Effector memory CD4-positive, alpha-beta T cell (primary cell): ENCODE measurements at places on chromosomes 1 and 21.
A peak's percentile ranks its signal among the peaks of the same experiment; 100 is the strongest.

- DNase-seq = peak; percentile 27
Measured at GRCh38 chr1:226110249-226111097, 48.0 kb downstream of the H3-3A start.

DNA sequence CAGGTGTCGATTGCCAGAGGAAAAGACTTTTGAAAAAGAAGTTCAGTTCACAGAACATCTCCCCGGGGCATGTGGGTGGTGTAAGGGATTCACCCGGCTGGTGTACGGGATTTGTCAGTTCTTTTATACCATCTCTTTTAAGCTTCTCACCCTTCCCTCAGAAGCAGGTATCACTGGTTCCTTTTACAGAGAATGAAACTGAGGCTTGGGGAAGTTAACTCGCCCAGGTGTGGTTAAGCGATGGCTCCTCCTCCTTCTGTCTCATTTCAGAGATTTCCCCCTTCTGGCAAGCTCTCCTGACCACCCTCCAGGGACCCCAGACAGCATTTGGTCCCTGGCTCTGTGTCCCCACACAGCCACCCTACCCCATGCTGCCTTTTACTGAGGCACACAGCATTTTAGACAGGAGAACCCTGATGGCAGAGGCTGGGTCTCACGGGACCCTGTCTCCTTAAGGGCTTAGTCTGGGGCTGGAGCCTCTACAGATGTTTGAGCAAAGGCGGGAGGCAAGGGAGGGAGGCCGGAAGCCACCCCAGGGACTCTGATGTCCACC lies 2.8 kb upstream of the ECE1 start:
- peak; percentile 31 for DNase-seq

GRCh38 chr1:16254263-16254928 lies 17.4 kb upstream of the CPLANE2 start:
- DNase-seq = no peak

GRCh38 chr1:27133991-27134390 lies 20.9 kb downstream of the SLC9A1 start:
- DNase-seq = no peak

DNA sequence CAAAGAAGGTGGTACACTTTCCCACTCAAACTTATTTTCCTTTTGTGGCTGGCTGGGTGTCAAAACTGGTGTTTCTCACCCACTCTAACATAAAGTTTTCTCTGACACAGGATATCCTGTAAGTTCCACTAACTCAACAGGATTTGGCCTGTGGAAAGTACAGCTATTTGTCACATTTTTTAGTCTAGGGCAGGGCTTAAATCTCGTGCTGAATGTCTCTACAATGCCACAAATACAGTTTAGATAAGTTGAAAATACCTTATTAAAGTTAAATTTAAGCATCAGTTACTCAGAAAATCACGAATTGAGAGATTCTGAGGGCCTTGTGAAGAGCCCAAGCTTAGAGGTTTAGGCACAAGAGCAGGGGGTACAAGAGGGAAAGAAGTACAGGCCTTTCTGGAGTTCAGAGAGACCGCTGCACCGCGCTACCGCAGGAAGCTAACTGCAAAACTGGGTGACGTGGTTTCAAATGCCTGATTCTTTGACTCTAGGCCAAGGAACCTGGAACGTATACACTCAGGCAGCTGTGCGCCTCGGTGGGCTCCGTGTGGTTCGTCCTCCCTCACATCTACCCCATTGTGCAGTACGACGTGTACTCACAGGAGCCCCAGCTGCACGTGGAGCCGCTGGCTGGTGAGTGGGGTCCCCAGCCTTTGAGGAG lies 23.4 kb upstream of the PWP2 start:
- DNase-seq = peak; percentile 42

- no peak for DNase-seq
Measured at GRCh38 chr1:87053446-87053845, 139.0 kb downstream of the HS2ST1 start.

GRCh38 chr1:158105352-158106095 lies 75.2 kb upstream of the CD1D start:
- DNase-seq = no peak

- no peak for DNase-seq
Measured at GRCh38 chr1:60342569-60342968, 269.0 kb upstream of the C1orf87 start.

DNA sequence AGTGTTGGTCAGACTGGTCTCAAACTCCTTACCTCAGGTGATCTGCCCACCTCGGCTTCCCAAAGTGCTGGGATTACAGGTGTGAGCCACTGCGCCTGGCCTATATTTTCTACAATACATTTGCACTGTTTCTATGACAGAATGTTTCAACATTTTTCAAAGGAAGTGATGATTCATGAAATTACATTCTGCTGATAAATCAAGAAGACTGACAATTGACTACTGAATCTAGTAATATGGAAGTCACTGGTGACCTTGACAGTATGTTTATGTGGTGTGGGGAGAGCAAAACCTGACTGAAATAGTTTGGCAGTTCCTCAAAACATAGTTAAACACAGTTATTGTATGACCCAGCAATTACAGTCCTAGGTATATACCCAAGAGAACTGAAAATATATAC lies 18.1 kb downstream of the LRIF1 start:
- DNase-seq = no peak

GRCh38 chr1:63678200-63678599 lies 85.0 kb downstream of the PGM1 start:
- no peak for DNase-seq

DNA sequence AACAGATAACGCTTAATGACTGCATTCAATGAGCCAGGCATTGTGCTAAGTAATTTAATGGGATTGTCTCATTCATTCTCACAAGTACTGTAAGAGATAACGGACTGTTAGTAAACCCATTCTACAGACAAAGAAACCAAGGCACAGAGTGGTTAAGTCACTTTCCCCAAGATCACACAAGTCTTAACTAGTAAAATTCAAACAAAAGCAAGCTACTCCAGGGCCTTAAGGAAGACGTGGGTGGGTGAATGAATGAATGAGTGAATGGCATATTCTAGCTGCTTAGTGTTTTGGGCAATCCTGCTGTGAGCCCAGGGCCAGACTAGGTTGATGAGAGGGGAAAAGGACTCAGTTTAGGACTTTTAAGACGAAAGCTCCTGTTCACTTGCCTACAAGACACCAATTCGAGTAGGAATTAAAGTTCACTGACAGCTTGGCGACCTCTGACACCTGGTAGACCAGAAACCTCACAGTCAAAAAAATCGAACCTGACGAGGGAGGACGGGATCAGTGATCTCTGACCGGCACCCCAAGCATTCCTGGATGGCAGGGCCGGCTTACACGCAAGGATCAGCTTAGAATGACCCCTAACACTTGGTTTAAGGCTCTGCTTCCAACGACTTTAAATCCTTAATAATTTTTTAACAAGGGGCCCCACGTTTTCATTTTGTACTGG lies 557 bp downstream of the EMC1 start:
- DNase-seq = no peak

- DNase-seq = no peak
Measured at GRCh38 chr1:67170751-67171573, 4.7 kb downstream of the IL23R start.

DNA sequence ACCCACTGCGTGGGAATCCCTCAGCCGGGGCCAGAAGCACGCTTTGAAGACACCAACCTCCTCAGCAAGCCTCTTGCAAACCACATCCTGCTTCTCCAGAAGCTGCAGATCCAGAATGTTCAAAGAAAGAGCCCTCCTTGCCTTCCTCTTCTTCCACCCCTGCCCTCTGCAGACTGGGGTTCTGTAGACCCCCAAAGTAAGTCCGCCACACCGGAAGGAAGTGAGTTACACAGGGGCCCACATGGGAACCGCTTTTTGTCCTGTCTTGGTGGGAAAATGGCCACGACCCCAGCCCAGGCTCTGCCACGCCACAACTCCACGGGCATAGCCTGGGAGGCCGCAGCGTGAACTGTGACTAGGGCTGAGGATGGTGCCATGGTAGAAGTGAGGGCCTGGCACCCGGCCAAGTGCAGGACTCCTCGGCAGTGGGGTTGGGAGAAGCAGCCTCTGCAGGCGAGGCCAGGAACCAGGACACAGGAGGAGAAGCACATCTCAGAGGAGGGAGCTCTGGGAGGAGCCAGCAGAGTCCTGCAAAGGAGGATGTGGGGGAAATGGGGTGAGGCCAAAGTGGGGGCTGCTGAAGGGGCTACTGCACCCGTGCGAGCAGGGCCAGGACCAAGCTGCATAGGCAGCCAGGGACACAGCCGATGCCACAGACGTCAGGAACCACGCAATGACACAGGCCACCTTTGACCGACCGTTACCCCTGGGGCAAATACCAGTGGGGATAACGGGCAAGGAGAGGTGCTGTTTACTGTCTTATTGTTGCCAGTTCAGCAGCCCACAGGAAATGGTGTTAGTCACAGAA lies 30.9 kb downstream of the PDE9A start:
- peak; percentile 25 for DNase-seq

- no peak for DNase-seq
Measured at GRCh38 chr1:202871367-202871766, 17.6 kb downstream of the RABIF start.

DNA sequence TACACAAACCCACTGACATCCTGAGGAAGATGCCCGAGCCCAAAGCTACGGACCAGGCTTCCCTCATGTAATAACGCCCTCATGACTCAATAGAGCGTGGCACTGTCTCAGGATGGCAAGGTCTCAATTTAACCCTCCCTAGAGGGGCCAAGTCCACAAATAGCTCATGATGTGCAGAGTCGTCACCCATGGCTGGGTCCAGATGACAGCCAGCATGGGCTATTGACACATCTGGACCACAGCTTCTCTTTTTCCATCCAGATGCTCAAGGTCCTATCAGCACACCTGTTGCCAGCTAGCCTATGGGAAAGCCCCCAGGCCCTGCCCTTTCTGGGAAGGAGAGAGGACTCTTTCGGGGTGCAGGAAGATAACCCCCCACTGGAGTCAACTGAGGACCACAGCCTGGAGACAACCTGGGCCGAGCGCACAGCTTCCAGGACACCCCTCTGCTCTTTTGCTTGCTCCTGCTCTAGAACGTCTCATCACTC lies 2.8 kb downstream of the LAPTM5 start:
- peak; percentile 25 for DNase-seq

GRCh38 chr21:41197582-41197981 lies 29.6 kb downstream of the BACE2 start:
- no peak for DNase-seq

DNA sequence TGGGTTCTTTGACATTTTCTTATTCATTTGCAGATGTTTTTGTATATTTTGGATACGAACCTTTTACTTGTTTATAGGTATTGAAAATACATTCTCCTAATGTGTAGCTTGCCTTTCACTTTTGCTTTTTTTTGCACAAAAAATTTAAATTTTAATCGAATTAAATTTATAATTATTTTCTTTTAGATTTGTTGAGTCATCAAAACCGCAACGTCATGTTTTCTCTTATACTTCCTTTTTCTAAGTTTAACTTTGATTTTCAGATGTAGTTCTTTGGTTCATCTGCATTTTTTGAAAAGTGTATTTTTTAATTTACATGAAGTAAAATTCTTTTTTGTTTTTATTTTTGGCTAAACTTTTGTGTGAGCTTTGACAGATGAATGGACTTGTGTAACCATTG lies 243.7 kb upstream of the DPYD start:
- DNase-seq = no peak

DNA sequence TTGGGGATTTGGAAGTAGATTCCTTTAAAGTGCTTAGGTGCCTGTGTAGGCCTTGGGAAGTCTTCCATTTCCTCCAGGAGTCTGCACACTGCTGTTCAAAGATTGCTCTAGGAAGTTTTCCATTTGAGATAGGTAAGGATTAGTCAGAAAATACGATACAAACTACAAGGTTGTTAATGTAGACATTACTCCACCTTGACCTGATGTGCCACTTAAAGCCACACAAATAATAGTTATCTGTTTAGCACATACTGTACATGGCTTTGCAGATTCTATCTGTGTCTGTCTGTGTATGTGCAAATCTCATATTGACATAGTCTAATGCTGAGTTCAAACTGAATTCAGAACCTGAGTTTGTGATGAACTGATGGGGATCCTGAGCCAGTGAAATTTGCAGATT lies 118.4 kb downstream of the RHOU start:
- DNase-seq = no peak

DNA sequence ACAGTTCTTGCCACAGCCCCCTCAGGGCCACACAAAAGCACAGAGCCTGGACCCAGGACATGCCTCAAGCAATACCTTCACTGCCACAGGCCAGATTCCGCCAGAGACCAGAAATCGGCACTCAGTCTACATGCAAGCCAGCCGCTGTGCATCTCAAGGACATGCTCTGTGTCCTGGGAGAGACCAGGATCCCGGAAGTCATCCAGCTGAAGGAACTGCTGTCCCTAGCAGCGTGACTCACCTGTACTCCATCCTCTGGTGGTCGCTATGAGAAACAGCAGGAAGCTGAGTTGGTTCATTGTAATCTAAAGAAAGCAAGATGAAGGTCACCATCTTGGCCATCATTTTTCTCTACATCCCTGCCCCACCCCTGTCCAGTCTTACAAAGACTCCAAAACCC lies 401 bp downstream of the ITLN1 start:
- no peak for DNase-seq

DNA sequence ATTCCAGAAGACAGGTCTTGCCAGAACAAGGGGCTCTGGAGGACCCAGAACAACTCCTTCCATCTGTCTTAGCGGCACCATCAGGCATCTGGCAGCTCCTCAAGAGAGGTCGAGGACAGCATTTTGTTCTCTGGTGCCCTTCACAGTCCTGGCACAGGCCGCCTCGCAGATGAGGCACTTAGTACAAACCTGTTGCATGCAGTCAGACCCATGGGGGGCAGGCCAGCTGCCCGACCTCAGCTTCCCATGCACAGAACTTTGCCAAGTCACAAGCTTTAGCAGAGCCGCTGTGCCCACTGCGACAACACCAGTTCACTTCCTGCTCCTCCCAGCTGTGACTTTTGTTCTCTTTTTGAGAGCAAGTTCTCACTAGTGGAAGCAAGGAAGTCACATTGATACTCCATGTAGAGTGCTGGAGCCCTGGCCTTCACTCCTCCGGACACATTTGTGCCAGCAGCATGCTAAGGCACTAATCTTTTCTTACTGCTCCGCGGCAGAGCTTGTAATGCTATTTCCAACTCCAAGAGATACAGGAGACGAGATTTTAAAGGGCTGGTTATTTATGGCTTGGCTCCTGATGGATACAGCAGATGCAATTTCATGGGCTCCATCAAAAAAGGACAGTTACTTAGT lies 44.6 kb downstream of the HMGB4 start:
- DNase-seq = no peak

GRCh38 chr1:185564816-185565215 lies 169.4 kb upstream of the HMCN1 start:
- no peak for DNase-seq

DNA sequence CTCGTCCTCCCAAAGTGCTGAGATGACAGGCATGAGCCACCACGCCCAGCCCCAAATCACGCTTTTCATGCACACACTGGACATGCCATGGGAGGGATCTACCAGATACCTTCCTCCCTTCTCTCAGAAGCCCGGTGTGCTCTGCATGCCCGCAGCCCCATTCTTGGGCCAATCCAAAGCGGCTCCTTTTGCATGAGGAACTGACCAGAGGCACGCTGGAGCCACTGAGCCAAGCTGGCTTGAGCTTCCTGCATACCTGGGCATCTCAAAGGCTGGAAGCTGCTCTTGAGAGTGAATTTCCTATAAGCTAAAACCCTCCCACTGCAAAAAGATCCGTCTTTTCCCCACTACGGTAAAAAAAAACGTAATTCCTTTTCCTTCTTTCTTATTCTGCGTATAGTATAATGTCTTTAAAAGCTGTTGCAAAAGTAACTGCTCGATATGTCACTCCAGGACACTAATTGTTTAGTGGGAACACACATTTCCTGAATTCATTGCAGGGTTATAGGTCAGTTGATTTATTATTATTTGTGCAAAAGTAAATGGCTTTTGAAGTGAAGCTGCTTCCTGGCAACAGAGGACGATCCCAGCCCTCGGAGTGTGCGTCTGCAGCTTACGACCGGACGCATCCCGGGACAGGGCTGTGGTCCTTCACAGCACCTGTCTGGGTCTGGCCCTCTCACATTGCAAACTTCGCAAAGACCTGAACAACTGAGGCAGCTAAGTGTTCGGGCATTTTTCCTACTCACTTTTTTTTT lies 61.8 kb upstream of the ETS2 start:
- DNase-seq = no peak
